ENCODE measurements at places on chromosomes 4 and X. TPM values are rescaled to one million over a fixed set of nuclear protein-coding genes. Genes with fewer than 3 reads are reported as not detected.

- no peak overlapping the region for H3K4me3 ChIP-seq
- no peak for DNase-seq
- H3K4me1 ChIP-seq = no peaks in the 10 kb centered on the region
- no peaks in the 10 kb centered on the region for H3K27me3 ChIP-seq
- no peak overlapping the region for H3K27ac ChIP-seq
- H3K36me3 ChIP-seq = no peaks in the 10 kb centered on the region
Measured at GRCh38 chrX:50942471-50942870, 31.9 kb downstream of the BMP15 start.

DNA sequence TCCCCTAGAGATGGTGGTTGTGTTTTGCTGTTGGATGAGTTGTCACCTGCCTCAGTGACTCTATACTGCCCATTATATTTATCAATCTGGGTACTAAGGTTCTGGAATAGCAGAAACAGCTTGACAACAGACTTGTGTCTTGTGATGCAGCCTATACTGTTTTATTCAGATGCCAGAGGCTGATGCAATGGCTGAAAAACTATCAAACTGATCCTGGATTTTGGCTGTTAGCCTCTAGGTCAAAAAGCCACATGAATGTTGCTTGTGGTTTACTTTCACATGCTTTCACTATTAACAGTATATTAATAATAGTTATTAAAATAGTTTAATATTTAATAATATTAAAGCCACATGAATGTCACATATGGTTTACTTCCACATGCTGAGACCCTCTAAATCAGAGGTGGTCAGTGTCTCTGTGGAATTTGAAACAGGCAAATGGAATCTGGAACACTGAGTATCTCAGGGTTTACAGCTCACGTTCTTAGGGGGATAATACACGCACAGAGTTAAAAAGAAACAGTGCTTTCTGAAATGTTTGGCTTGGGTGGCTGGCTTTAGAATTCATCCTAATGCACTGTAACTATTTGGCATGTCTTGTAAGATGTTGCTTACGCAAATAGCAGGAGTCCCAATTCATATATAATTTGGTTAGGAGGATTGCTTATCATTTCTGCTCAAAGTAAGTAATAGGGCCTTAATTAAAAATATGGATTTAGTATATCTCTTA is 82.5 kb upstream of the LCORL start:
- H3K27me3 ChIP-seq = peaks cover 4% of the 10 kb centered on the region
- no peak for DNase-seq
- no peak overlapping the region for H3K27ac ChIP-seq
- no peaks in the 10 kb centered on the region for H3K36me3 ChIP-seq
- no peak overlapping the region for H3K4me3 ChIP-seq

- H3K27ac ChIP-seq = no peak overlapping the region
- H3K36me3 ChIP-seq = no peaks in the 10 kb centered on the region
- H3K4me3 ChIP-seq = no peak overlapping the region
- DNase-seq = no peak
- H3K4me1 ChIP-seq = no peaks in the 10 kb centered on the region
Measured at GRCh38 chrX:80306007-80306406, 114.2 kb upstream of the TENT5D start.

DNA sequence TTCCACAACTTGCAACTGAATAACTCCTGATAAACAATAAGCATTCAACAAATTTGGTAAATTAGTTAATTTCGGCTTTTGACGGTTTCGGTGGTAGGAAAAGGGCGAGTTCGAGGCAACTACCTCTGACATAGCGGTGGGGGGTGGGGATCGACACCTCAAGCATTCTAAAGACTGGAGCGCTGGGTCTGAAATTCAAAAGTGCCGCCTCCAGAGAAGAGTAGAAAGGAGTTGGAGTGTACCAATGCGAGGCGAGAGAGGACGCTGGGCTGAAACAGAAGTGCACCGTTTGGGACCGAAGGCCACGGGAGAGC is 725 bp downstream of the SMC1A start:
- H3K27ac ChIP-seq = peak overlapping the region; percentile 94
- peak overlapping the region; percentile 91 for H3K4me3 ChIP-seq
- H3K4me1 ChIP-seq = peaks cover 32% of the 10 kb centered on the region
- DNase-seq = no peak
- H3K36me3 ChIP-seq = peaks cover 5% of the 10 kb centered on the region

- no peaks in the 10 kb centered on the region for H3K4me1 ChIP-seq
- no peak for DNase-seq
- H3K4me3 ChIP-seq = no peak overlapping the region
- H3K27ac ChIP-seq = no peak overlapping the region
Measured at GRCh38 chrX:136963973-136964372, 69.8 kb downstream of the GPR101 start.

- H3K4me3 ChIP-seq = no peak overlapping the region
- no peaks in the 10 kb centered on the region for H3K4me1 ChIP-seq
Measured at GRCh38 chrX:150719621-150720020, 26.4 kb downstream of the MTMR1 start.

- H3K4me1 ChIP-seq = no peaks in the 10 kb centered on the region
- no peak for DNase-seq
- no peak overlapping the region for H3K27ac ChIP-seq
- H3K36me3 ChIP-seq = peaks cover 5% of the 10 kb centered on the region
Measured at GRCh38 chr4:92599044-92599443, 295.3 kb downstream of the GRID2 start.

GRCh38 chrX:2500091-2500802 is 529 bp downstream of the DHRSX start:
- H3K4me3 ChIP-seq = peak overlapping the region; percentile 79
- peak; percentile 50 for DNase-seq
- H3K27ac ChIP-seq = peak overlapping the region; percentile 80

- H3K27me3 ChIP-seq = peaks cover 3% of the 10 kb centered on the region
- H3K4me3 ChIP-seq = peak within 1 kb of the TSS; percentile 57
- H3K36me3 ChIP-seq = no peaks in the 10 kb centered on the region
Measured at GRCh38 chrX:134236626-134237614, at the start of gene CCDC160. Gene CCDC160, plus strand, starts transcription at chrX:134237182. Its CDS starts 7,619 bp downstream, at chrX:134244801.

DNA sequence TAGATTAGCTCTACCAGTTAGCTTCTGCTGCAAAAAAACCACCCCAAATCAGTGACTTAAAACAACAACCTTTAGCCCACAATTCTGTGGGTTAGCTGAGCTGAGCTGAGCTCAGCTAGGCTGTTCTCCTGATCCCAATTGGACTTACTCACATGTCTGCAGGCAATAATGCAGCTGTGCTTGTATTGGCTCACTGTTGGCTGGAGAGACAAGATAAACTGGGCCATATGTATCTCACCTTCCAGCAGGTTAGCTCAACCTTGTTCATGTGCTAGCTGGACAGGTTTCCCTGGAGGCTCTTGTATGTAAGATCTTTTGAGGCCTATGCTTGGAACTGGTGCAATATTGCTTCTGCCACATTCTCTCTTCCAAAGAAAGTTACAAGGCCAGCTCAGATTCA is 261.5 kb upstream of the ADGRL3 start:
- H3K27me3 ChIP-seq = no peaks in the 10 kb centered on the region
- H3K36me3 ChIP-seq = no peaks in the 10 kb centered on the region
- DNase-seq = no peak
- no peak overlapping the region for H3K4me3 ChIP-seq
- no peaks in the 10 kb centered on the region for H3K4me1 ChIP-seq
- H3K27ac ChIP-seq = no peak overlapping the region

Gene ODAM
- not detected for total RNA-seq

Gene POU4F2
- total RNA-seq = not detected

Gene BCORL1
- 15.3 TPM for total RNA-seq

Gene COX7B2
- not detected for total RNA-seq

Gene USP27X
- total RNA-seq = 1.3 TPM
